ENCODE measurements at places on chromosomes 4 and X.

DNA sequence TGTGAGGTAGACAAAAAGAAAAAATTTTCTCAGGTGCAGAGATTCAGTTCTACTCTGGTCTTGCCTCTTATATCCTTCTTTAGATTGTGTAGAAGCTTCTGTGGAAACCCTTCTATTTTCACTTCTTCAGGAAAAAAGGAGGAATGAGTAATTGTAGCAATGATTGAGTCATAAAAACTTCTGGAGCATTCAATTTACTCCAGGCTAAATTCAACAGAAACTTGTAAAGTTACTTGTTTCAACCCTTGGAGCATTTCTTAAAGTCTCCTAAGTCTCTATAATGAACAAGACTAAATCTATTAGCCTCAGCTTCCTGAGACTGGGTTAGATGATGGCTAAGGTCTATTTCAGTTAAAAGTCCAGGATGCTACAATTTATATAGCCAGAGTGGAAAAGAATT lies 29.9 kb downstream of the BOD1L1 start:
- DNase-seq: no peak

- DNase-seq: peak; percentile 60
Measured at GRCh38 chr4:57037982-57038604, 59.4 kb downstream of the POLR2B start.

GRCh38 chrX:71315917-71316316 lies 14.4 kb downstream of the ITGB1BP2 start:
- peak; percentile 67 for DNase-seq

DNA sequence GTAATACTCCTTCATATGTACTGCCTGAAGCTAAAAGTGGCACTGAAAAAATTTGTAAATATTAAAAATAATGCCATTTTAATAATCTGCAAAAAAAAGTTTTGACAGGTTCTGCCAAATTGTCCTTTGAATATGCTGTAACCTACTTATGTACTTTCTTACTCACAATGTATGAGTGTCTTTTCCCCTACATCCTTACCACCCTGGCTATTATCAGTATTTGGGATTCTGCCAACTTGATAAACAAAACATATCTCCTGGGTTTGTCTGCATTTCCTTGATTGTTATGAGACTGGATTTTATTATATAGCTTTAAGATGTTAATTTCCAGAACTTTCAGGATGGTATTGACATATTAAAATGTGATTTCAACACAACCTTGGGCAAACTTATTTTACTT lies 187.9 kb downstream of the CHM start:
- no peak for DNase-seq

DNA sequence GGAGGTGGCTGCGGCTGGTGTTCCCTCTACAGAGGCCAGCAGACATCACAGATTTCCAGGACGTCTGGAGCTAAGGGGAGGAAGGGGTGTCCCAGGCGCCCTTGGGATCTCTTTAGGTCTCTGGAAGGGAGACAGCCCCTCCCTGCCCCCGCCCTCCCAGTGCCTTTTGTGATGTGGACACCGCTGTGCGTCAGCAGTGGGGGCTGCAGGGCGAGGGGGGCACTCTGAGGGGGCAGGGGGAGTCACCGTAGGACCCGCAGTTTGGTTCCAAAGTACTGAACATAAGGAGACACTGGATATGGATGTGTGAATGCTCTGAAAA lies 25.6 kb upstream of the MXD4 start:
- DNase-seq: no peak

GRCh38 chr4:16817286-16817685 lies 81.2 kb downstream of the LDB2 start:
- no peak for DNase-seq

- no peak for DNase-seq
Measured at GRCh38 chr4:99690472-99690871, 32.8 kb upstream of the C4orf54 start.

DNA sequence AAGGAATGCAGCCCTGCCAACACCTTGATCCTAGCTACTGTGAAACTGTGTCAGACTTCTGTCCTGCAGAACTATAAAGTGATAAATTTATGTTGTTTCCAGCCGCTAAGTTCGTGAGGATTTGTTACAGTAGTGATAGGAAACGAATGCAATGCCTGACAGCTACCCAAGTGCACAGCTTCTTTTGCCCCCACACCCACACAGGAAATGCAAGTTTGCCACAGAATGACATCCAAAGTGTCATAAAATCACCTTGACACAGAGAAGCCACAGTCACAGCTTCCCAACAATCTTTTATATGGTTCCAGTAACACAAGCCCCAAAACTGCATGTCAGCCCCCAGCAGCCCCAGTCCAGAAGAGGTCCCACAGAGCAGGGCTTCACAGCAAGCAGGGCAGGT lies 216.9 kb upstream of the S100G start:
- no peak for DNase-seq

- no peak for DNase-seq
Measured at GRCh38 chrX:107107459-107107858, 11.2 kb downstream of the RBM41 start.

DNA sequence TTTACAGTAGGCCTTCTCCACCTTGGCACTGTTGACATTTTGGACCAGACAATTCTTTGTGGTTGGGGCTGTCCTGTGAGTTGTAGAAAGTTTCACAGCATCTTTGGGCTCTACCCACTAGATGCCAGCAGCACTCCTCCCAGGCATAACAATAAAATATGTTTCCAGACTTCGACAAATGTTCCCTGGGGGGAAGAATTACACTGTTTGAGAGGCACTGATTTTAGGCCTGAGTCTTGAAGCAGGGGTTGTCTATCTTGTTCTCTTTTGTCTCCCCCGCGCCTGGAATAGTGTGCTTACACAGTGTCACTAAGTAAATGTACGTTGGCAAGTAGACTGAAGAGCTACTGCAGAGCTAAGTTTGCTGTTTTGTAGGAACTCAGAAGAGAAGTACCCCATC lies 254.4 kb upstream of the BOD1L1 start:
- DNase-seq: peak; percentile 74

GRCh38 chr4:876780-877179 lies 50.9 kb upstream of the CPLX1 start:
- no peak for DNase-seq

DNA sequence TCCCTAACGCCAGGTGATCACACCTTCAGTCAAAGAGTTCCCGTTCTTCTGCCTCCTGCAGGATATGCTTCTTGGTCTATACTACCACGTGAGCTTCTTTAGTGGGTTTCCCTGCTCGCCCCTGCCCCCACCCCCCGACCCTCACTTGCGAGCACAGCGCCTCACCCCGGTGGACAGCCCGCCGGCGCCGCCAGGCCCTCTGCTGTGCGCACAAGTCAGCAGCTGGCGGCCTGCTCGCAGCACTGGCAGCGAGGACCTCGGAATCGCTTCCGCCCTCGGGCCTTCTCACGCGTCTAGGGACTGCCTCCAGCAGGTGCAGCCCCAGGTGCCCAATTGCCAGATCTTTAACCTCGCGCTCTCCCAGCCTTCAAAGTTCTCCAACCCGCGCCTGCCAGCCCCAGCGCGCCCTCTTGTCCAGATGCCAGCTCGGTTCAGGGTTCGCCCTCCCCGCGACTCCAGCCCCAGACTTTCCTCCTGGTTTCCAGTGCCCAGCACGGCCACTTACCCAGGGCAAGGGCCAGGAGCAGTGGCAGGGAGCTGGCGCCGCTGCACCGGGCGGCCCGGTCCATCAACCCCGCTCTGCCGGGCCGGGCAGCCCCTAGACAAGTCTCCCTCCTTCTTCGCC lies 454 bp downstream of the BTC start:
- DNase-seq: no peak

DNA sequence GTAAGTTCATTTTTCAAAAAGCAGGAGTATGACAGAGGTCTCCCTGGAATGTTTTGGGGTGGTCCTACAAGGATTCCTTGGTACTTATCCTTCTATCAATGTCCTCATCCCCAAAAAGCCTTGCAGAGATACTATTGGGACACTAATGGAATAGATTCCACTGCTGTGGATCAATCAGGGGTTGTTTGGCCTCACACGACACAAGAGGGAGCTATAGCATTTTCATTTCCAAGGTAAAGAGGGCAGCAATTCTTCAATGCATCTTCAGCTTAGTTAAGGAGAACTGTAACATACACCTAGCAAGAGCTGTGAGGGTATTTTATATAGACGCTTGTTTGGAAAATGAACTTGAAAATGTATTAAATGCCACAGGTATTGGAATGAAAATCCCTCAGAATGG lies 50.9 kb downstream of the USP26 start:
- peak; percentile 11 for DNase-seq

- peak; percentile 51 for DNase-seq
Measured at GRCh38 chrX:131633285-131633917, 89.5 kb downstream of the OR13H1 start.

DNA sequence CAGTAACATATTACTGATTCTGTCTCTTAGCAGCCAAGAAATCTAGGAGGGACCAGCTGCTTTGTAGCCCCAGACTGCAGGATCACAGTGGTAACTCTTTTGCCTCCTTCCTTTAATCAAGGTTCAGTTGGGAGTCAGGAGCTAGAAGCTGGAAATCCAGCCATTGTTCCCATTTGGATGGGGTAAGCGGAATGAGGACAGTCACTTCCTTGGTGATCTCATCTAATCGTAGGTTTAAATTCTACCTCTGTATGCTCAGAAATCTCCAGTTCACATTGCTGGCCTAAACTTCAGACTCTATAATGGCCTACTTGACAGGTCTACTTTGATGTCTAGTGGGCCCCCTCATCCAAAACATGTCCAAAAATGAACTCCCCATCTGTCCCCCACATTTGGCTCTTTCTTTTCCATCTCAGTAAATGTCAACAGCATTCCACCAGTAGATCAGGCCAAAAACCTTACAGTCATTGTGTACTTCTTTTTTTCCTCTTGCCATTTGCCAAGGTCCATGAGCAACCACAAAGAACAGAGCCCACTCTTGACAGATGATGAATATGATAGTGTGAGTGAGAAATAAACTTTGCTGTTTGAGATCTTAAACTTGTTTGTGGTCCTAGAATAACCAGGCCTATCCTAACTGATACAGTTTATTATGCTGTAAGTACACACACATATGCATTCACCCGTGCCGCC lies 40.1 kb downstream of the WWC2 start:
- no peak for DNase-seq

- DNase-seq: peak; percentile 63
Measured at GRCh38 chr4:140326395-140326993, 47.0 kb upstream of the SCOC start.

- DNase-seq: no peak
Measured at GRCh38 chr4:17322514-17322913, 189.4 kb downstream of the QDPR start.

GRCh38 chrX:46670316-46670715 lies 88.6 kb downstream of the SLC9A7 start:
- no peak for DNase-seq

- DNase-seq: peak; percentile 92
Measured at GRCh38 chr4:26140150-26140898, 180.5 kb upstream of the RBPJ start.

GRCh38 chr4:38539501-38539900 lies 124.5 kb upstream of the KLF3 start:
- no peak for DNase-seq

DNA sequence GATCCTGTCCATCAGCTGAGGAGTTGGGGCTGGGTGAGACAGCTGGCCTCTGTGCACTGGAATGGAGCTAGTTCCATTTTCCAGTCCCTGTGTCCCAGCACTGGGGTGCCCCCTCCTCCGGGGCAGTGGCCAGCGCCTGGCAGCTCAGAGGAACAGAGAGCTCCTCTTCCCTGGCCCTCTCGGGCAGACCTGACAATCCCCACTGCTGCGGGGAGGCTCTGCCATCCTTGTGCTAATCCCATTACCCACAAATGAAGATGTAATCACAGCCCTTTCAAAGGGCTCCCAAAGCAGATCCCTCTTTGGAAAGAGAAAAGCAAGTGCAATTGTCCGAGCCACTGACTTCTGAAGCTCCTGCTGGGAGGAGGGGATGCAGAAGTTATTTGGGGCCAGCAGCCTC lies 75.1 kb upstream of the MSX1 start:
- DNase-seq: no peak

DNA sequence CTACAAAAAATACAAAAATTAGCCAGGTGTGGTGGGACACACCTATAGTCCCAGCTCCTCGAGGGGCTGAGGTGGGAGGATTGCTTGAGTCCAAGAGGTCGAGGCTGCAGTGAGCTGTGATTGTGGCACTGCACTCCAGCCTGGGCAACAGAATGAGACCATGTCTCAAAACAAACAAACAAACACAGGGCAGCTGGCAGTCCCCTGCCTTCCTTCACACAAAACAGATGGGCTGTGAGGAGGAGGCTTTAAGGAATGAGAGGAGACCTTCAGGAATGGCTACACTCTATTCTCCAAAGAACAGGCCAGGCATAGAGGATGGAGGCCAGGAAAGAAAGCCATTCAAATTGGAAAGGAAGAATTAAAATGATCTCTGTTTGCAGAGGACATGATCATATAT lies 65.6 kb upstream of the MAML3 start:
- DNase-seq: no peak

- no peak for DNase-seq
Measured at GRCh38 chr4:68494688-68495087, 47.4 kb downstream of the TMPRSS11E start.

- no peak for DNase-seq
Measured at GRCh38 chrX:85112293-85112692, 108.6 kb downstream of the APOOL start.

DNA sequence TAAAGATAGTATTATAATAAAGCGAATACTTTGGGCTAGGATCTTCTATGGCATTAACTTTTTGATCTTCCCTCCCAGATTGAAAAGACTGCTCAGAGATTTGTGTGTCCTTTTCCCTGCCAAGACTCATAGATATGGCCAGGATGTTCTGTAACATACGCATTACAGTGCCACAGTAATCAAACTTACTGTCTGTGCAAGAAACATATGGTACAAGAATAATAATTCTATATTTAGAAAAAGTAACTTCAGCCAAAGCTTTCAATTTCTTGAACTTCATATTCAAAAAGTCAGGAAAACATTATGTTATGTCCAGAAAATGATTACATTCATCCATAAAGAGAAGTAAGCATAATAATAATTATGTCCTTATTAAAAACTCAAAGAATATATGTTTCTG lies 100.9 kb upstream of the GUCY1A1 start:
- DNase-seq: no peak

GRCh38 chrX:40012039-40012867 lies 85.5 kb downstream of the BCOR start:
- no peak for DNase-seq

DNA sequence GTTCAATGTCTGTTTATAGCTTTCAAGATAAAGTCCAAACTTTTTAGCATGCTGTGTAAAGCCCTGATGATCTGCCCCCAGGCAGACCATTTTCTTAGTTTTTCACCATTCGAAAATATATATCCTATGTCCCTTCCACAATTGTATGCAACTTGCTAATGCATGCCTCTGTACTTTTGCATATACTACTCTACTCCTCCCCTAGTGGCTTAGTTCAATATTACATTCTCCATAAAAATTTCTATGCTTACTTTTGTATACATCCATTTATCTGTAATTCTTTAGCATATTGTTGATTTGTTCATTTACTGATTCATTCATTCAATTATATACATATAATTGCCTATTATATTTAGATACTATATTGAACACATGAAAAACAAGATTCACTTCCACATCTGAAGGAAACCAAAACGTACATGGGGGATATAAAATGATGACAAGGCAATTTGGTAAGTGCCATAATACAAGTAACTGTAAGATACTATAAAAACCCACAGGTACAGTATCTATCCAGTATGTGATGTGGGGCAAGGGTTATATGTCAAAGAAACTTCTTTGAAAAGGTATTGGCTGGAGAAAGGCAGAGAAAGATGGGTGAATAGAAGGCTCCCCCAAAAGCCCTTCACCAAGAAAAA lies 902.5 kb downstream of the FAM133A start:
- DNase-seq: no peak

- no peak for DNase-seq
Measured at GRCh38 chr4:158739600-158739999, 16.4 kb upstream of the PPID start.
